ENCODE measurements at places on chromosomes 7 and 10.

DNA sequence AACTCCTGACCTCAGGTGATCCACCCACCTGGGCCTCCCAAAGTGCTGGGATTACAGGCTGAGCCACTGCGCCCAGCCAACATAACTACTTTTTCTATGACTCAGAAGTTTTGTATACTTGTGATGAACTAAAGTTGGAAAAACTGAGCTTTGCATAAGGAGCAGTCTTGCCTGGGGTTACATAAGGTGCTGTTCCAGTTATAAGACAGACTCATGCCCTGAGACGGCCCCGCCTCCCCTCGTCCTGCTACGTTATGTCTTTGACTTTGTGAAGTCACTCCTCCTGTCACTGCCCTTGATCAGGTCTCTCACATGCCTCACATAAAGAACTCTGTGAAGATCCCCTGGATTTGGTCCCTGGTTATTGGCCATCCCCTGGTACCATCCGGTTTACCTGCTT lies 40.4 kb upstream of the OPN4 start:
- no peak for DNase-seq

- no peak for DNase-seq
These were observed 52.6 kb downstream of the ZNF37A start for GRCh38 chr10:38146579-38147333.

- DNase-seq, result no peak
These were observed 45.0 kb downstream of the MRC1 start for GRCh38 chr10:17854044-17854652.

GRCh38 chr10:351770-352334 lies 216.6 kb downstream of the ZMYND11 start:
- no peak for DNase-seq

DNA sequence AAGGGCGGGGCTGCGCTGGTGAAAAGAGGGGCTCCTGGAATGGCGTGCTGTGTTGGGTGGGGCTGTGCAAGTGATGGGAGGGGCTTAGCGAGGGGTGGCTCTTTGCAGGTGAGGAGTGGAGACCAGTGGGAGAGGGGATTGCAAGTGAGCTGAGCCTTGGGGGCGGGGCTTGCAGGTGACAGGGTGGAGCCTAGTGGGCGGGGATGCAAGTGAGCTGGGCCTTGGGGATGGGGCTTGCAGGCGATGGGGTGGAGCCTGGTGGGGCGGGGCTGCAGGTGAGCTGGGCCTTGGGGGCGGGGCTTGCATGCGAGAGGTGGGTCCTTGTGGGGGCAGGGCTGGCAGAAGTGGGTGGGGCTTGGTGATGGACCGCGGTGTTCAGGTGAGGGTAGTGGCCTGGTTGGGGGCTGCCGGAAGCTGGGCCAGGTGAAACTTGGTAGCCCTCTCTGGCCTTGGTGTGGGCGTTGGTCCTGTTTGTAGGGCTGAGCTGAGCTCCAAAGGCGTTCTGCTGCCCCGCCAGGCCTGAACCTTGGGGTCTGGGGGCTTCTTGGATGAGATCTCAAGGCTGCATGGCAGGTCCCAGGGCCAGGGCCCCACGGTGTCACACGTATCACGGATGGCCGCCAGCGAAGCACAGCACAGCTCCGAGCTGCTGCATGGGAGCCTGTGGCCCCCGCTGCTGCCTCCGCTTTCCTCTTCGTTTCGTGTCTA lies 743 bp upstream of the PITRM1 start:
- no peak for DNase-seq

GRCh38 chr7:80711531-80711930 lies 73.1 kb downstream of the CD36 start:
- DNase-seq, result no peak
